ENCODE measurements at places on chromosomes 5 and 9.
A peak's percentile ranks its signal among the peaks of the same experiment; 100 is the strongest.

DNA sequence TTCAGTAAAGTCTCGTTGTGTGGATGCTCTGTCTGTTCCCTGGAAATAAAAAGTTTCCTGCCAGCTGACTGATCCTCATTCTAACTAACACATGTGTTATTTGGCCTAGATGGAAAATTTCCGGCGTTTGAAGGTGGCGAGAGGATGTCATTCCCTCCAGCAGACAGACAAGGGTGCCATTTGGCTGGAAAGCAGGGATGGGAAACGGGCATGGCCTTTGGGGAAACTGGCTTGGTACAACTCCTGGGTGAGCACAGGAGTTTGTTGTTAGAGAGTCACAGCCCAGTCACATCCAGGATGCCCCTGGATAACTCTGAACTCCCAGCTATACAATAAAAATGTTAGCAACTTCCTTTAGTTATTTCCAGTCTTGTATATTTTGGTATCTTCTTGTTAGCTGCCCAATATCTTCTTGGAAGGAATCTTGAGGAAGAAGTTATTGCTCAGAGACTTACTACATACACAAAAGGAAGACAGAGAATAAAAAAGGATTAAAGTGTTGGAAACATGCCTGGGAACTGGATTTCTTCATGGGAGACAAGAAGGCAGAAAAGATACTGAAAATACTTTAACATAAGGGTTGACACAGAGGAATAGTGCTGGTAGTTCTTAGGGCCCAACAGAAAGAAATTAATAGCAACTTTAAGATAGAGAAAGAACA lies 41.9 kb downstream of the TEK start:
- DNase-seq, result no peak

GRCh38 chr5:145189746-145190145 lies 645.4 kb downstream of the PRELID2 start:
- DNase-seq, result no peak

GRCh38 chr5:94161801-94162200 lies 420.4 kb upstream of the POU5F2 start:
- no peak for DNase-seq

- no peak for DNase-seq
Observed at GRCh38 chr9:137761793-137762192, 115.8 kb upstream of the CACNA1B start.

- DNase-seq, result peak; percentile 1
Observed at GRCh38 chr9:134648701-134649530, 7.3 kb downstream of the COL5A1 start.

DNA sequence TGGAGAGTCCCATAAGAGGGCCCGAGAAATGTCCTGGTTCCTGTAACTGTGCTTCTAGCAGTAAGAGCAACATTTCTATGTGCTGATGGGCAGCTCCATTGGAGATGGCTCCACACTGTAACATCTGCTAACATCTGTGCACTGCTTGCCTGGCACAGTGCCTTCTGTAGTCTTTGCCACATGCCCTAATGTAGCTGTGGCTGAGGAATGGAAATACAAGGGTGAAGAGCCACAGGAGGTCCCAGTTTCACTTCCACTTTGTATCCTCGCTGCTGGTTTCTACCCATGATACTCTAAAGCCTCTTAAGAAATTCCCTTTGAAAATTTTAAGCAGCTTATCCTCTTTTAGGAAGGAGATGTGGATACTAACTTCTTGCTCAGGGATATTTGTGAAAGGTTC lies 97.4 kb downstream of the HOMER1 start:
- DNase-seq, result no peak

DNA sequence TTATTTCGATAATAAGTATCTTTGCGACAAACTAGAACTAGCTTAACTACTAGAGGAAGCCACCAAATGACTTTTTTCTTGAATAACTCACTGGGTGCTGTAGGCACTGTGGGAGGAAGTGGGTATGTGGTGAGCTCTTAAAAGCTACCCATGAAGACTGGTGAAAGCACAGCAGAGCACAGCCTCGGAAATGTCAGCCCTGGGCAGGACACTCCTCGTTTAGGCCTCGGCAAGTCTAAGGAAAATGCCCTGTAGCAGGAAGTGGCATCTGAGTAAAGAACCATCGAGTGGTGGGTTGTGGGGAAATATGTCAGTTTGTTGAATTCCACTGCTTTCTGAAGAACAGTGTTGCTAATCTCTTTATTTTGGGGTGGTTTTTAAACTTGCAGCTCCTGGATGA lies 44.0 kb upstream of the NCS1 start:
- no peak for DNase-seq

DNA sequence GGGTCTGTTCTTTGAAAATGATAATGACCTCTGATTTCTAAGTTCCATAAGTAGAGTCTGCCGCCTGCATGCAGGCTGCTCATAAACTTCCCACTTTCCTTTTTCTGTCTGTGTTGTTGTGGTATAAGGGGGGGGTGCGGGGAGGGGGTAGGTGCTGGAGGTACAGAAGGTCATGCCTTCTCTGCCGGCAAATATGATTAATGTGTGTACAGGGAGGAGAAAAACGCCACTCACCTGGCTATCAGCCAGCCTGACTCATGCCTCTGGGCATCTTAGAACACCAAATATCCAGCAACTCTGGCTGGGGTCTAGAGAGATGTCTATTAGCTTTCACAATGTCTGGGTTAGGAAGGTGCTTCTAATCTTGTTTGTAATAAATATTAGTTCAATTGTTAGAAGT lies 128.3 kb downstream of the EFNA5 start:
- DNase-seq, result no peak

All from glutamatergic neuron (in vitro differentiated cells).